Islet precursor cell (in vitro differentiated cells): ENCODE measurements at places on chromosomes 11 and 22.

- no peak for DNase-seq
These were observed 404.4 kb downstream of the KCNA4 start for GRCh38 chr11:29612423-29612822.

DNA sequence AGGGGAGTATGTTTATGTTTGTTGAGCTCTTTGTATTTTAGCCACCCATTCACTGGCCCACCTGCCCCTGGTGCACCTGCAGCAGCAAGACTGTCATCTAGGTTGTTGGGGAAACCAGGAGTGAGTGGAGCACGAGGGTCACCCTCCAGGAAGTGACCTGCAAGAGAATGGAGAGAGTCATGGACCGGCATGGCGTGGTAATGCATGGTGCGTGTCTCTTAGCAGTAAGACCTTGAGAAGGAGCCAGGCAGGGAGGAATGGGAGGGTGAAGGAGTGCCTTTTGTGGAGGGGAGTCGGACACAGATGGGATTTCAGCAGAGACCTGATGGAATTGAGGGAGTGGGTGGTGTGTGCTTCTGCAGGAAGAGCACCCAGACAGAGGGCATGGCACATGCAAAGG is 37.9 kb downstream of the KCNQ1 start:
- no peak for DNase-seq

DNA sequence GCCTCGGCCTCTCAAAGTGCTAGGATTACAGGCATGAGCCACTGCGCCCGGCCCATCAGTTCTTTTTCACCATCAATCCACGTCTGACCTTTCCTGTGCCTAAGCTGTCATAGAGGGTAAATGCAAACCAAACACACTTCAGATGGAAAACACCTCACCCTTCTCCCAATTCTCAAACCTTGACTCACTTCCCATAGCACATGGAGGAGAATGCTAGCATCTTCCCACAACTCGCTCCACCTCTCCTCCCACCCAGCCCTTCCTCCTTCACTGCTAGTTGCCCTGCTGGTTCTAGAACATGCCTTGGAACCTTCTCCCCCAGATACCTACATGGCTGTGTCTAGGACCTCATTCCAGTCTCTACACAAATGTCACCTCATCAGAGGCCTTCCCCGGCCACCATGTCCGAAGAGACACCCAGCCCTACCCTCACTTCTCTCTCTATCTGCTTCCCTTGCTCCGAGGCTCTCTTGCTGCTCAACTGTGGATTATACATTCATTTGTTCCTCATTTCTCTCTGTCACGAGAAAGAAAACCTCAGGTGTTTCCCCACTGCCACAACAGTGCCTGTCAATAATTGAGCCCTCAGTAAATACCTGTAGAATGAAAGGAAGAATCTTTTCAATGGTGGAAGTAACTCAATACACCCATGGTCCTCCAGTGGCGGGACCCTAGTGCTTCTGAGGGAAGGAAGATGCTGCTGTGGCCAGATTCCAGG is 21.3 kb upstream of the NCF4 start:
- no peak for DNase-seq

GRCh38 chr11:44609783-44610155 is 44.3 kb downstream of the CD82 start:
- DNase-seq, result no peak

DNA sequence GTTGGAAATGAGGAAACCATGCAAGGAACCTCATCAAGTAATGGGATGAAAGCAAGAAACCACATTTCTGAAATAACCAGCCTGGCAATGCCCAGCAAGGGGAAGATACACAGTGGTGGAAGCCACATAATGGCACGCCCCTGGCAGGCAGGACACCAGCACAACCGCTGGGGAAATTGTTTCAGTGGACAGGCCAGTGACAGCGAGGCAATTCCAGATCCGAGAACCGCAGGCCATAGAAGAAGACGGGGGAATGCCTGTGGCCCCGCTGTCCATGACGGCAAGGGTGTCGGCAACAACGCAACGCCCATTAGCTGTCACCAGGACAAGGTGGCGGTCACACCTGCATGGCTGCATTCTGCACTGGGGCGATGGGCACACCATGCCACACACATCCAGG is 1389.6 kb downstream of the BRD1 start:
- no peak for DNase-seq
